Spleen (tissue), 13 donors: ENCODE measurements at places on chromosomes 3 and 15. TPM values are rescaled to one million over a fixed set of nuclear protein-coding genes. Genes with fewer than 3 reads are reported as not detected.

- DNase-seq: no peak
- H3K4me1 ChIP-seq: no peaks in the 10 kb centered on the region
- H3K36me3 ChIP-seq: no peaks in the 10 kb centered on the region
These were observed 251.0 kb upstream of the TLE3 start for GRCh38 chr15:70348581-70349344.

P2RY12 gene
- 7.3 TPM for total RNA-seq

GRCh38 chr3:179454887-179455286, 3.6 kb upstream of the GNB4 start:
- no peak overlapping the region for H3K4me3 ChIP-seq
- no peak overlapping the region for H3K27ac ChIP-seq
- no peak for DNase-seq

GRCh38 chr3:97658668-97659285, 105.8 kb upstream of the ARL6 start:
- H3K27me3 ChIP-seq: no peaks in the 10 kb centered on the region
- H3K36me3 ChIP-seq: no peaks in the 10 kb centered on the region
- no peaks in the 10 kb centered on the region for H3K4me1 ChIP-seq
- no peak overlapping the region for H3K4me3 ChIP-seq
- no peak for DNase-seq
